Stimulated activated CD4-positive, alpha-beta T cell treated with anti-CD3 and anti-CD28 coated beads, TNF-alpha, amount 100 ng/mL, for 24 hours (primary cell): ENCODE measurements at places on chromosomes 12 and 14.

DNA sequence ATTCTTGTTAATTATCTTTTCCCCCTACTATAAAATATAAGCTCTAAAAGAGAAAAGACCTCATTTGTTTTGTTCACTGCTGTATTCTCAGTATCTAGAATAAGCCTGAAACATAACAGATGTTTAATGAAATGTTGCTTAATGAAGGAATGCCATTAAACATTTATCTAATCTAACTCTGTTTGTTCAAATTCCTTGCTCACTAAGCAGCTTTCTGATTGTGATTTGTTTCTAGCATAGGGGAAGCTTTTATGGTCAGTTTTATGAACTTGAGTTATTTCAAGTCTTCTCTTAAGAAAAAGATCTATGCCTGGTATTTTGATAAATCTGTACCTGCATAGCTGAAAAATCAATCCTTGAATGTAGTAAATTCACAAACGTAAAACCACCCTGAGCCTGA lies 308.6 kb downstream of the CCDC91 start:
- DNase-seq, result no peak

GRCh38 chr14:75647640-75648039 lies 13.0 kb downstream of the ERG28 start:
- DNase-seq, result no peak

DNA sequence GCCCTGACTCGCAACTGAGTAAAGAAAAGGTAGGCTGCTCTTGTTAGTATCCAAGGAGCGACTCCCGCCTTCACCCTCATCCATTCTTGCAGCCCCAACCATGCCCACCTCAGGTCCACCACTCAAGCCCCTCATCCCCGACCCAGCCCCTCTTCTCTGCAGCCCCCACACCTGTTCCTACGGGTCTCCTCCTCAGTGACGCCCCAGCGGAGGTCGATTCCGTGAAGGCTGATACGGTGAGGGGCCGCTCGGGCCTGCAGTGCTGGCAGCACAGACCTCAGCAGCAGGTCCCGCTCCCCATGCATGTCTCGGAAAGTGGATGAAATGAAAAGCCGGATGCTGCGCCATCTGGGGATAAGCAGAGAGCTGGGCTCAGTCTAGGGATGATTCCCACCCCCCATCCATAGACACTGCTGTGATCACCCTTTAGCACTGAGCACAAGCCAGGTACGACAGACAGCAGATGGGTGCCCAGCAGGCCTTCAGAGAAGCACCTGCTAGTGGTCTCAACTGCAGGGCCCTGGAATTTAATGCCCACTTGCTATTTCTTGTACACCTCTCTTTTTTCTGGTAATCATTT lies 26.9 kb downstream of the TEP1 start:
- no peak for DNase-seq

- no peak for DNase-seq
Measured at GRCh38 chr14:90693413-90693812, 122.8 kb downstream of the TTC7B start.

- DNase-seq, result no peak
Measured at GRCh38 chr14:64768401-64769095, 64.3 kb downstream of the PLEKHG3 start.

DNA sequence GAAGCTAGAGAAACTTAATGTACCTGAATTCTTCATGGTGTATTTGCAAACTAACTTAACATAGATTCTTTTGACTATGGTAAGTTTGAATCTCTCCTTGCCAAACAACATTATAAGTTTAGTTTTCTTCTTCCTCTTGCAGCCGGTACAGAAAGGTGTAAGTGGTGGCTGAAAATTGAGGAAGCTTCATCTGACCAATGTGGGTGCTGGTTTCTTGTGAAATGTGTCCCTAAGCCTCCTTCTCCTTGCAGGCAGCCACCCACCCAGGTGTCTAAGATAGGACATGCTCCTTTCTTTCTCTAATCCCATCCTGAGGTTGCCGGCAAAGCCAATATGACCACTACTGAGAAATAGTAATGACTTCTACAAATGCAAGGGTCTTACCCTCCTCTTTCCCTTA lies 20.6 kb downstream of the GSG1 start:
- no peak for DNase-seq

GRCh38 chr12:13428538-13429265 lies 232.2 kb downstream of the EMP1 start:
- no peak for DNase-seq

- no peak for DNase-seq
Measured at GRCh38 chr14:39812532-39813320, 380.5 kb upstream of the FBXO33 start.

GRCh38 chr14:87148655-87149054 lies 844.3 kb downstream of the GALC start:
- no peak for DNase-seq

GRCh38 chr12:51797301-51797700 lies 51.2 kb downstream of the FIGNL2 start:
- DNase-seq, result no peak

DNA sequence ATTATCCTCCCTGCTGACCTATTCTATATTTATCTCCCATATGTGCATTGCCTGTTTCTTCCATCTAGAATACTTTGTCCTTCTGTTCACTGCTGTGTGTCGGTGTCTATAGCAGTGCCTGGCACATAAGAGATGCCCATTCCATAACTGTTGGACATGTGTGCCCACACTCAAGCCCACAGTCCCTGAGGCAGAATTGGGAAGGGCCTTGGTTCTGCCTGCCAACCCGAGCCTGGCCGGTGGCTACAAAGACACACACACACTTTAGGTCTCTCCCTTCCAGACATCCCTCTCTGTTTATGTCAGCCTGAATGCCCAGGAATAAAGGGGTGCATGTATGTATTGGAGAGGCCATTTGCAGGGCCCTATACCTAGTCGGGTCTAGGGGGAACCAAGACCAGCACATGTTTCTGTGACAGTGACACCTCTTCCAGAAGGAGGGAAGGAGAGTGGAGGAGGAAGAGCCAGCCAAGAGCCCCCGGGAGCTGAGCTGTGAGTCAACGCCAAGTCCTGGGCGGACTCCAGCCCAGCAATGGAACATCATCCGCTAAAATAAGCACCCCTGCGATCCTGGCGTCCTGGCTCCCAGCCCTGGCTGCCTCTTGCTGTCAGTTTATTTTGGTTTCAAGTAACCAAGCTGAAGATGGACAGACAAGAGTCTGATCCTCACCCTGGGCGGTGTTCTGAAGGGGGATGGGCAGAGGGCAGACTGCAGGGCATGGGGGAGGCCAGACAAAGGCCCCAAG lies 4.3 kb upstream of the ASB2 start:
- DNase-seq, result no peak

DNA sequence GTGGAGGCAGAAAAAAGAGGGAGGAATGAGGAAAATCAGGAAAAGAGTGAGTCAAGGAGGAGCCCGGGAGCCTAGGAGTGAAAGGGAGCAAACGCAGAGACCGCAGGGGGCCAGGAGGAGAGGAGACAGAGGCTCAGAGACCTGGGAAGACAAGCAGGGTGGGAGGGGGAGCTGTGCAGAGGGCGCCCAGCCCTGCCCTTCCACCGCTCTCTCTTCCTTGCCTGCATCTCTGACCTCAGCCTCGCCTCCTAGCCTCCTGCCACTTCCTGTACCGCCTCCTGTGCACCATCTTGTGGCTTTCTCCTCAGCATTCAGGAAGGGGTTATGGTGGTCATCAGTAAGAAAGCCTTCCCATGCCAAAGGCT lies 1.3 kb downstream of the CLSTN3 start:
- DNase-seq, result peak; percentile 29

DNA sequence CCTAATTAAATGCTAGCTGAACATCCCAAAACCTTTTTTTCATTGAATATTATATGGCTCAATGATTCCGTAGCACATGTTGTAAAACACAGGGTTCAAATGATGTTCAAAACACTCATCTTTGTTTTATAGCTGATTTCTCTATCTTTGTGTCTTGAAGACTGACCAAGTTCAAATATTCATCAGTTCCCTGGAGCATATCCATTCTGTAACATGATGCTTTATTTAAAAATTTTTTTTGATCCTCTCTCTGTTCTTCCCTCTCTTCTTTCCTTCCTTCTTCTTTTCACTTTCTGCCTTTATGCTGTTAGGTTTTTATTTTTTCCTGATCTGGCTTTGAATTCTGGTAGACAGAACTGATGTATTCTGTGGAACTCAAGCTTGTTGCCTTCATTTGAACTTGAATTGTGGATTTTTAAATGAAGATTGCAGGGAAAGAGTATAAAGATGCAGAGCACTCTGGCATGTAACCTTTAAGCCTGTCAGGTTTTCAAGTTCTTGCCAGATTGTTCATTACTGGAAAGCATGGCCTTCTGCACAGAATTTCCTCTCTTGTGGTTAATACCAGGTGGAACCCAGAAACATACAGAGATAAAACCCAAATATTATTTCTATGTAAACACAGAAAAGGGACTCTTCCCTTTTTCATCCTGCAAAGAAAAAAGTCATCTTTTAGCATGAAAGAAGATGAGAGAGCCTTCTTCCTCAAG lies 39.5 kb downstream of the PROX2 start:
- no peak for DNase-seq

DNA sequence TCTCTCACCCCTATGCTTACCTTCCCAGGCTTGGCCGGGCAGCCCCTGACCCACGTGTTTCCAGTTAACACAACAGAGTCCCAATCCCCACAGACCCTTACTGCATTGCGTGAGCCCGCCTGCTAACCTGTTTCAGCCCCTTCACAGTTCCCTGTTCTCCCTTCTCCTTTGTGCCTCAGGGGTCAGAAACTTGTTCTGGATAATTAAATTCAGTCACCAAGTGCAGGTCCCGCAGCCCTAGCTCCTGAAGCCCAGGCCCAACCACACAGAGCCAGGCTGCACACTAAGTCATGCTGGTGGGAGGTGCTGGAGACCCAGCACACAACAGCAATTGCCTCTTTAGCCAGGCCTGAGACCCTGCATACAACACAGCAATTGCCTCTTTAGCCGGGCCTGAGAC lies 9.6 kb downstream of the ISM2 start:
- DNase-seq, result no peak

GRCh38 chr14:23071244-23071920 lies 14.1 kb upstream of the CDH24 start:
- peak; percentile 67 for DNase-seq

DNA sequence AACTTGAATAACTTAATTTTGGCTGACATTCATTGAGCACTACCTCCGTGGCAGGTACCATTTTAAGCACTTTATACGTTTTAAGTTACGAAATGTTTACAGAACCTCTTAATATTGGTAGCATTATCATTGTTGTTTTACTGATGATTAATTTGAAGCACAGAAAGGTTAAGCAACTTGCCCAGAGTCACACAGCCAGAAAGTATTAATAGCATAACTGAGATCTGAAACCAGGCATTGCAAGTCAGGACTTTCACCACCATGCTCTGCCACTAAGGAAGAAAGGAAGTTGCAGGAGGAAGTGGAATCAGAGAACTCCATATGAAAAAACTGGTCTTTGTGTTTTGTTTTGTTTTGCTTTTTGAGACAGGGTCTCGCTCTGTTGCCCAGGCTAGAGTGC lies 28.2 kb upstream of the BCAT1 start:
- DNase-seq, result no peak

DNA sequence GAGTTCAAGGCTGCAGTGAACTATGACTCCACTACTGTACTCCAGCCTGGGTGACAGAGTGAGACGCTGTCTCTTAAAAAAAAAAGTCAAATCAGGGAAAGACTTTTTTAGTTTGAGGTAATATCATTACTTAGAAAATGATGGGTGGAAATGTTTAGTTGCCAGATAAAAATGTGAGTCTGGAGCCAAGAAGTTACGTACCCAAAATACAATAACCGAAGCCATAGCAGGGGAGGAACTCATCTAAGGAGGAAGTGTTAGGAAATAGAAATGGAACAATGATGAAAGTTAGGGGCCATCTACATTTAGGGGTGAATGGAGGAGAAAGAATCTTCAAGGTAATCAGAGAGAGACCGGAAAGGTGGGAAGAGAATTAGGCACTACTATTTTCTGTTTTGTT lies 98.8 kb downstream of the DACT1 start:
- DNase-seq, result no peak

DNA sequence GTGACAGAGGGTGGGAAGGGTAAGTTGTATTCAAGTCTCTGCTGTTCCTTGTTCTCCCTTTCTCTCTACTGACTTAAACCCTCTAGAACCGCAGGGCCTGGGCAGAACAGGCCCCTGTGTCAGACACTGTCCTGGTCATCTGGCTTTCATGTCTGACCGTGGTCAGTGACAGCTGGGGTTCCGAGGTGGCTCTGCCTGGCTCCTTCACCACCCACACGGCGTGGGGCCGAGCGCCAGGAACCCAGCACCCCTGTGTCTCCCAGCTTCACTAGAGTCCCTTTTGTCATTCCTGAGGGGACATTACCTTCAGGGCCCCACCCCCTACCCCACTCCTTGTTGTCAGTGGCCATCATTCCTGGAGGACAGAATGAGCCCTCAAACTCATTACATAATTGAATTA lies 168.9 kb downstream of the ADGRD1 start:
- no peak for DNase-seq

- no peak for DNase-seq
Measured at GRCh38 chr12:67434671-67435370, 165.7 kb downstream of the CAND1 start.

- DNase-seq, result no peak
Measured at GRCh38 chr12:49880756-49881414, 22.8 kb downstream of the FAIM2 start.

GRCh38 chr12:111764120-111764821 lies 2.5 kb upstream of the ALDH2 start:
- DNase-seq, result no peak

- DNase-seq, result no peak
Measured at GRCh38 chr14:91778217-91778616, 46.3 kb upstream of the CATSPERB start.

DNA sequence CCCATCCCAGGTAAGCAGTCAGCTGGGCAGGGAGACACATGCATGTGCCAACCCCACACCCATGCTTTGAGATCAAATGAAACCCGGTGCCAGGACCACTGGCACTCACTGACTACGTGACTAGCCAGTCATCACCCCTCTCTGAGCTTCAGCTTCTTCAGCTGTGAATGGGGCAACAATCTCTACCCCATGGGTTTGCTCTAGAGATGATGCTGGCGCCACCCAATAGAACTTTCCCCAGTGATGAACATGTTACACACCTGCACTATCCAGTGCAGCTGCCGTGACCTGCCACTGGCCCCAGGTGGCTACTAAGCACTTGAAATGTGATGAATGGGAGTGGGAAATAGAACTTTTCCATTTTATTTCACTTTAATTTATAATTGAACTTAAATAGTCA lies 70.3 kb downstream of the PITPNM2 start:
- DNase-seq, result no peak

- DNase-seq, result no peak
Measured at GRCh38 chr14:84591827-84592445, 938.0 kb upstream of the FLRT2 start.

- no peak for DNase-seq
Measured at GRCh38 chr14:72657214-72657921, 236.5 kb downstream of the DPF3 start.

DNA sequence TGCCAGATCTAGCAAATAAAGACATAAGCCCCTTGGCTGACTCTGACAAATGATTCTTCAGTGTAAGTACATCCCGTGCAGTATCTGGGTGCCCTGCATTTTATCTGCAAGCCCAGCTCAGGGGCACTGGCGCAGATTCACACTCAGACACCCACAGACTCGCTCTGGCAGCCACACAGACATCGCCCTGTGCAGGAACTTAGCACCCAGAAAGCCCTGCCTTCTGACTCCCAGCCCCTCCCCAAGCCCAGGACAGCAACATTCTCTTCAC lies 44.9 kb upstream of the NCOR2 start:
- no peak for DNase-seq

GRCh38 chr12:18074001-18074400 lies 16.0 kb downstream of the RERGL start:
- no peak for DNase-seq
